Hematopoietic multipotent progenitor cell treated with erythropoietin and hydrocortisone succinate and interleukin-3 and kit ligand, for 6 days (in vitro differentiated cells): ENCODE measurements at places on chromosomes 4 and X.

DNA sequence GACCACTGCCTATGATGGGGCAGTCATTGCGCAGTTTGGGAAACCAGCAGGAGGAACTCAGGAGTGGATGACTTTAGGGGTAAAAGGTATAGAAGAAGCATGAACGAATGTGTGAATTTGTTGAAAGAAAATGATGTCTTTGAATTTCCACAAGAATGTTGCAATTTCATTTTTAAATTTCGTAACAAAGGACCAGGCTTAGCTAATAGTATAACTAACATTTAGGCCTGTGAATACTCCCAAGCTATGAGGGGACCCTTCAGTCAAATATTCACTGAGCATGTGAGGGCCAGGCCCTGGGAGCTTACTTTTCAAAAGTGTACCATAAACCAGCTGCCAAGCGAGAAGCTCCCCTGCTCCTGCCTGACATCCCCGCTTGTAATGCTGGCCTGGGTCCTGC is 5.3 kb downstream of the MPC1L start:
- peak; percentile 5 for DNase-seq

- DNase-seq: no peak
Measured at GRCh38 chr4:38381788-38382187, 282.2 kb upstream of the KLF3 start.

DNA sequence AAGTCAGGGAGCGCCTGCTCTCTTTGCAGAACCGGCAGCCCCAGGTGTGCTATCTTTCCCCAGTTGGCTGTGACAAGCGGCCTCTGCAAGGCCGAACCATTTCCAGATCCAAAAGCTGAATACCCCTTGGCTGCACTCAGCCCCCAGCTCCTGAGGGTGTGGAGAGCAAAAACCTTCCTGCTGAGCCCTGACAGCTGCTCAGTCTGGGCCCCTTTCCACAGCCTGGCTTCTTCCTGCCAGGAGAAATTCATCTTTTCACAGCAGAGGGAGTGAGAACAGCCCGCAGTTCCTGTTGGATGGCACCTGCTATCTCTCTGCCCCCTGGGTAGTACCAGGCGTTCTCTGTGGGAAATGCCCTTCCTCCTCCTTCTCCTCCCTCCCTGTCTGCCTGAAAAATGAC is 78.4 kb downstream of the DRD5 start:
- no peak for DNase-seq

GRCh38 chrX:77446029-77446585 is 1.1 kb upstream of the FGF16 start:
- DNase-seq: peak; percentile 19

GRCh38 chr4:173301518-173302201 is 32.5 kb downstream of the HMGB2 start:
- DNase-seq: peak; percentile 82

DNA sequence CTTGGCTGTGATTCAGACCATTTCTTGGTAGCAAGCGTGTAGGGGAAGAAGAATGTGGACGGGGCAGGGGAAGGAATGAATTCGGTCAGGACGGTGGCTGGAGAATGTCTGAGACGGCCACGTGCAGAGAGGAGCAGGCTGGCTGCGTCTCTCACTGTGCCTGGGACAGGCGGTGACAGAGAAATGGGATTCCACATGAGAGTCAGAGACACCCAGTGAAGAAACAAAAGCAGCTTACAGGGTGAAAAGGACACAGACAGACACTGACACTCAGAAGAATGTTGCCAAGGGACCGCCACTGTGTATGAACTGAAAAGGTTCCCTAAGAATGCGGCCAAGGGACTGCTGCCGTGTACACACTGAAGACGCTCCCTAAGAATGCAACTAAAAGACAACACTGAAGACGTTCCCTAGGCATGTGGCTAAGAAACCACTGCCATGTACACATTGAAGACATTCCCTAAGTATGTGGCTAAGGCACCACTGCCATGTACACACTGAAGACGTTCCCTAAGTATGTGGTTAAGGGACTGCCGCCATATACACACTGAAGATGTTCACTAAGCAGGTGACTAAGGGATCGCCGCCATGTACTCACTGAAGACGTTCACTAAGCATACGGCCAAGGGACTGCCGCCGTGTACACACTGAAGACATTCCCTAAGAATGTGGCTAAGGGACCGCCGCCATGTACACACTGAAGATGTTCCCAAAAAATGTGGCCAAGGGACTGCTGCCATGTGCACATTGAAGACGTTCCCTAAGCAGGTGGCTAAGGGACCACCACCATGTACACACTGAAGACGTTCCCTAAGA is 49.1 kb downstream of the DHRSX start:
- DNase-seq: no peak

DNA sequence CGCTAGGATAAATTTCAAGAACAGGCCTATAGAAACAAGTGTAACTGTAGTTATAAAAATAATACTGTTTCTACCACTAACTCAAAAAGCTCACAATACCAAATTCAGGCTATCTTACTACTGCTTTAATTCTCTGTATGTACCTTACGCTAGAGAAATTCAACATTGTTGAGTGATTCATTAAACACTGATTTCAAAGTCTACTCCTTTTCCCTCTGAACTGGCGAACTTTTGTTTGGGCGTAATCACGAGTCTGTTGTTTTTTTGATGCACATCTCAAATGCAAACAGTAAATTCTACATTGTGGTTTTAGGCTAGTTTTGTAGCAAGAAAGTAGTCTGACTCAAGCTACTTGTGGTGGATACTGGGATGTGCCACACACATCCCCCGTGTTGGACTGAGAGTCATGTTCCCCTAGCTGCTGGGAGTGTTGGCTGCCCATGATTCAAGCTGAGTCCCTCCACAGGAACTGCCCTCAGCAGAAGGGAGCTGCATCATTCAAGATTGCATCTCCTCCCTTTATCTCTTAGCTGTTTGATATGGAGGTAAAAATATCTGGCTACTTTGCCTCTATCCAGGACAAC is 406.1 kb downstream of the RAPGEF2 start:
- no peak for DNase-seq

DNA sequence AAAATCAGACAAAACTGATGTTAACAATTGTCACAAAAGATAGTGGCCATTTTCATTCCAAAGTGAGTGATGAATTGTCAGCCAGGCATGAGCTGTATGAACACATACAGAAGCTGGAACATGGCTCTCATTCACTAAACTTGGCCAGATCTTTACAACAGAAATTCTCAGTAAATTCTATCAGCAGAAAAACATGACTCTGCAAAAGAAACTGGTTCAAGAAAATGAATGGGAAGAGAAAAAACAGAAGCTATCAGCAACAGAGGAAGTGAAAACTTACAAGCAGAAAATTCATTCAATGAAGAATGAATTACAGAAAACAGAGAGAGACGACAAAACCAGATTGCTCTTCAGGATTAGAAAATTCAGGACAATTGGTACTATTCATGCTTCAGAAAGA is 249.6 kb downstream of the COL25A1 start:
- DNase-seq: peak; percentile 33

GRCh38 chrX:108735091-108735678 is 1.2 kb downstream of the IRS4 start:
- no peak for DNase-seq

- DNase-seq: no peak
Measured at GRCh38 chr4:103089481-103089880, 10.2 kb downstream of the BDH2 start.

GRCh38 chr4:147901916-147902315 is 170.0 kb downstream of the ARHGAP10 start:
- DNase-seq: no peak

GRCh38 chr4:5824635-5825034 is 68.3 kb downstream of the CRMP1 start:
- peak; percentile 79 for DNase-seq

- no peak for DNase-seq
Measured at GRCh38 chr4:110270492-110271197, 72.2 kb upstream of the ELOVL6 start.

GRCh38 chr4:77169481-77169880 is 12.5 kb downstream of the CCNG2 start:
- DNase-seq: no peak

GRCh38 chrX:150051096-150051495 is 112.8 kb upstream of the EOLA2 start:
- no peak for DNase-seq

DNA sequence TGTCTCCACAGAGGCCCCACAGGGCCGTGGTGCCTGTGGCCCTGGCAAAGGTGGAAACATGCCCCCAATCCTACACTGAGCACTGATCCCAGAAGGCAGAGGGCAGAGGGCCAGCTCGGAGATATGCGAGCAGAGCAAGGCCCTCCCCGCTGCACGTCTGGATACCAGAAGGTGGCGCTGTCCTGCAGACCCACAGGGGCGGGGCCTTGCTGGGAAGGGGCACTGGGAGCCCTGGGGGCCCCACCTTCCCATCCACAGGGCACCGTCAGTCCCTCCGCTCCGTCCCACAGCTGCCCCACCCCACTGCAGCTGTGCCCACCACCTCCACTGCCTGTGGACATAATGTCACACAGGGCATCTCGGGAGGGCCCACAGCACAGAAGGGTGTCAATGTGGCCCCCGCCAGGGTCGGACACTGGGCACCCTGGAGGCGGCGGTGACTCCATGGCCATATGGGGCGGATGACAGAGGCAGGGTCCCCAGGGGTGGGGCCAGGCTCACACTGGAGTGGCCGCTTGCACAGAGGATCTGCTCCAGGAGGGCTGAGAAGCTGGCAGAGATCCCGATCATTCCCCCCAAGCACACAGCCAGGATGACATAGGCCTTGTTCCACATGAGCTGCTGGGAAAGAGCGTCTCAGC is 4.8 kb downstream of the SLC49A3 start:
- peak; percentile 86 for DNase-seq

GRCh38 chrX:74546984-74547383 is 67.4 kb downstream of the RLIM start:
- DNase-seq: no peak

- DNase-seq: no peak
Measured at GRCh38 chrX:11399489-11400094, 106.4 kb downstream of the AMELX start.

DNA sequence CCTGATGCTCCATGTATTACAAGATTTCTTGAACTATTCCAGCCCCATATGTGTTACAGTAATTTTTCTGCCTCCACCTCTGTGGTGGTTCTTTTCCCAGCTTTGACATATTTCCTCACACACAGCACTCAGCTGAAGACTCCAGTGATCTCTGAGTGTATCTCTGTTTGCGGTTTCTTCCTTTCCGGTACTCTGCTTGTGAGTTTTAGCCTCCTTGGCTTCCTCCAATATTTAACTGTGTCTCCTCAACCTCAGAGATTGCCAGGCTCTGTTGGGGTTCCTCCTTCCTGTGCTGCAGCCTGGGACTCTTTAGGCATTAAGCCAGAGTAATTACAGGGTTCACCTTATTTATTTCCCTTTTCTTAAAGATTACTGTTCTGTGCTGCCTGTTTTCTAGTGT is 73.2 kb downstream of the NFKB1 start:
- DNase-seq: peak; percentile 59

DNA sequence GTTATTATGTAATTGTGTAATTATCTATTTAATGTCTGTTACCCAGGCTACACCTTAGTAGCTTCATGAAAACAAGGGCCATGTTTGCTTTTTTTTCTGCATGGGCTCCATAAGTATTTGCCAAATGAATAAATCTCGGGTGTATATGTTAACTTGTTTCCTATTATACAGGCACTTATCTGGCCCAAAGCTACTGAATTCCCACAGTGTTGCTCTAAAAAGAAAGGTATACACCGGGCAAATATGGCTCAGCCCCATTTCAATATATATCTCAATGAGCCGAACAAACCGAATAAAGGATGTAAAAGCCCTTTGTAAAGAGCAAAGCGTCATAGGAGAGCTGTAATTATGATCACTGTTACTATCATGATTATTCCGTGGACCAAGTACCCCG is 767 bp downstream of the PAQR3 start:
- DNase-seq: peak; percentile 18

DNA sequence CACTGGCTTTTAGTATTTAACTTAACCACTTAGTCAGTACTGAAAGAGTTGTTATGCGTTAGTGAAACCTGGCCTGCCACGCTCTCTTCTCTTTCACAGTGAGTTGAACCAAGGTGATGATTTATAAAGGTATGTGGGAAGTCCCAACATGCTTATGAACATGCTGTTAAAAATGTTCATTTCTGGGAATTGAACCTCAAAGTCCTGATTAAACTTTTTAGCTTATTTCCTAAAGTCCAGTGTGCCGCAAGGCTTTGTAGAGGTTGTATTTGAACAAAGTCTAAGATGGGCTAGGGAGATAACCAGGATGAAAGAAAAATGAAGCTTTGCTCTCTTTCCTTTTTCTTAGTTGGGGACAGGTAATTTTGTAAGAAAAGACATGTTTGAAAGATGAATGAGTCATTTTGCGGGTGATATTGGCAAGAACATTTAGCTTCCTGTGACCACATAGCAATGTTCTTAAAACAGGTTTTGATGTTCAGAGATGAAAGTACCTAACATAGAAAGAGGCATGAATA is 270.3 kb downstream of the DTHD1 start:
- no peak for DNase-seq

- DNase-seq: peak; percentile 5
Measured at GRCh38 chrX:16101581-16101980, 21.8 kb upstream of the GRPR start.

GRCh38 chr4:175253184-175253902 is 335.2 kb downstream of the ADAM29 start:
- DNase-seq: no peak

DNA sequence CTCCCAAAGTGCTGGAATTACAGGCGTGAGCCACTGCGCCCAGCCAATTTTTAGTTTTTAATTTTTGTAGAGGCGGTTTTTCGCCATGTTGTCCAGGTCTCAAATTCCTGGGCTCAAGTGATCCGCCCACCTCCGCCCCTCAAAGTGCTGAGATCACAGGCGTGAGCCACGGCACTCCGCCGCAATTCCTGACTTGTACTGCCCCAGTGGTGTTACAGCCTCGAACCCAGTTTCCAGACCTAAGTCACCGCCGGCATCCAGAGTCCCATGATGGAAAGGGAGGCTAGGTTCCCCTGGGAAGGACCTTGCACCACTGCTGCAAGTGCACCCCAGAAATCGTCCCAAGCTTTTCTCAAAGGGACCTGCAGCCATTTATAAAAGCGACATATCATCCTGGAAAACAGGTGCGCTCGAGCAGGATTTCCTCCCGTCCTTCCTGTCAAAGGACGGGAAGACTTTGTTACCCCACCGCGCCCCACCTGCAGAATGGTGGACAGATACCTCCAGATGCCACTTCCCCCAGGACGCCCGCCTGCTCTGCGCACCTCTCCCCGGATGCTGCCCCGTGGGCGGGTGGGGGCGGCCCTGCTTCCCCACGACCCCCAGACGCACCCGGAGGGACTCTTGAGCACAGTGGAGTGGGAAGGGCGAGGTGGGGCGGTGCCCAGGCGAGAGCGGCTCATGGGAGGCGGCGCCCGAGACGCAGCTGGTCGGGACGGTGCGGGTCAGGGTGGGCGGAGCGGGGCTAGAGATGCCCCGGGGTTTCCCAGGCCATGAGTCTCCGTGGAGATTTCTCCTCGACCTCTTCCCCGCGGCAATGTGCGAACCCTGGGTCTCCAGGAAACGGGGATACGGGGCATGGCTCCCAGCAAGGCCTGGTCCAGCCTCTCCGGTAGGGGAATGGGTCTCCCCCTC is 947 bp upstream of the RPL10 start:
- peak; percentile 84 for DNase-seq
